ENCODE measurements at places on chromosomes 4 and X.

DNA sequence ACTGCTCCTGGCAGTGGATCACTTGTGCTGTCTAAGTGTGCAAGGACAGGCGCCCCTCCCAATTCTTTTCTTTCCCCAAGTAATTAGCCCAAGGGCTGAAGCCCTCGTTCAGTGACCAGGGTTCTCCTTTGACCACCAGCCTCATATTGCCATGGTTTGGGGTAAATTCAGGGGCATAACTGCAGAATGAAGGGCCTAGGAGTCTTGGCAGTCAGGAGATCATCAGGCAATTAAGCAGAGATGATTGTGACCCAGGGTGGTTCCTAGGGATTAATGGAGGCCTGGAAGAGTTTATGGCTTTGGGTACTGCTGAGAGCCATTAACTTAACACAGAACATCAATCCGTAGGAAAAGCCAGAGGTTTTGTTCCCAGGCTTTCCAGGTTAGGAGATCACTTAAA lies 170.7 kb downstream of the PTTG2 start:
- no peak for DNase-seq

GRCh38 chr4:39341075-39341725 lies 25.0 kb downstream of the RFC1 start:
- DNase-seq: no peak

- no peak for DNase-seq
Observed at GRCh38 chr4:40546969-40547788, 82.5 kb downstream of the RBM47 start.

DNA sequence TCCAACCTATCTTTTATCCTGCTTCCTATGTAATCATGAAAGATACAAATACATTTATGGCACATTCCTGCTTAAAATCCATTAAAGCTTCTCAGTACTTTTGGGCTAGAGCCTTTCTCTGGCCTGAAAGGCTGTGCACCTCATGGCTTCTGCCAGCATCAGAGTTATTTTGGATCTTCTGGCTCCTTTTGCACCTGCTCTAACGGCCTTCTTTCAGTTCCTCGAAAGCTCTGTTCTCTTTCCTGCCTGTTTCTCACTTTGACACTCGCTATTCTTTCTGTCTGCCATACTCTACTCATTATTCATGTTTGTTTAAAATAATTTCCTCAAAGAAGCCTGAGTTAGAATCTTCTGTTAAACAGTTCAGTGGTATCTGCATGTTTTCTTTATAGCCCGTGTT lies 86.0 kb downstream of the LRP2BP start:
- DNase-seq: no peak

GRCh38 chr4:93825551-93826216 lies 2.9 kb upstream of the ATOH1 start:
- no peak for DNase-seq
